CD14-positive monocyte (primary cell): ENCODE measurements at places on chromosomes 6 and 20. TPM values are rescaled to one million over a fixed set of nuclear protein-coding genes. Genes with fewer than 3 reads are reported as not detected.

DNA sequence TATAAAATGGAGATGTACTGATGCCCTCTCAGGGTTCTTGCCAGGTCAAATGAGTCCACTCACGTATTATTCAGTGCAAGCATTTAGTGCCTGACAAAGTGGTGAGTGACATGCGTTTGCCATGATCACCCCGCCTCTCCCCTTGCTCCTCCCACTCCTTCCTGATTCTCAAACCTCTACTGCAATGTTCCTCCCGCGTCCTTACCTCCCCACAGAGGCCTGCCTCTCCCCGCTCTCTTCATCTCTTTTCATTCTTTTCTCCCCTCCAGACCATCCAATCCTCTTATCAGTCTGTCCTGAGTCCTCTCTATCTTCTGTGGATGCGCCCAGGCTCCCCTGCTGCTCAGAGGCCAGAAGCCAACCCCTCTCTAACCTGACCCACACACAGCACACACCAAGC, 40.7 kb downstream of the KCNK5 start:
- H3K4me1 ChIP-seq, result peaks cover 4% of the 10 kb centered on the region
- no peak for DNase-seq
- no peaks in the 10 kb centered on the region for H3K27me3 ChIP-seq

SENP6 gene
- 31.9 TPM for polyA plus RNA-seq

NKX2-2 gene
- not detected in 2 replicates for polyA plus RNA-seq

DNA sequence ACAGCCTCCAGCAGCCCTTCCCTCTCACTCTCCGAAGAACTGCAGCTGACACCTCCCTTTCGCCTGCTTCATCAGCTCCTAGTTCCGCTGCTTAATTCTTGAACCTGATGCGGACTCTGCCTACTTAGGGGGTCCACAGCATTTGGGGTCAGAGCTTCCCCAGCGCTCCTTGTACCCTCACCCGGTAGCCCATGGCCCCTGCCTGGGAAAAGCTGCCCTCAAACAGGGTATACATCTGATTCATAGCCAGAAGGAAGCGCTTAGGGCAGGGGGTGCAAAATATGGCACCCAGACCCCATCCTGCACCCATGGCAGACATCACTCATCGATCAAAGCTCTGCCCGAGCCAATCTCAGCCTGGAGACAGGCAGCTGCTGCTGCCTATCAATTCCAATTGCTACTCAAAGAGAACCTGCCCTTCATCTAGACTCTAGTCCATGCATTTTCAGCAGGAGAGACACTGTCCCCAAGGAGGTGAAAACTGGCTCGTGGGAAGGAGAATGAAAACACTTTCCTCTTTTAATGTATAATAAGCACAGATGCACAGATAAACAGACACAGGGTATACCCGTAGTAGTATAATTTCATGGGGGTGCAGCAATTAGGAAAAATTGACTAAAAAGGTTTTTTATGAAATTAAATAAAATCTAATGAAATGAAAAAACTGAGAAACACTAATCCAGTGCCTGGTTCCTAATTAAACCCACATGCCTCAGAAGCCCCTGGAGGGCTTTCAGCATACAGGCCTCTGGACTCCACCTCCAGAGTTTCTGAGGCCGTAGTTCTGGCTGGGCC, 194.8 kb downstream of the PREX1 start:
- H3K4me3 ChIP-seq, result no peak overlapping the region
- no peak for DNase-seq
- no peaks in the 10 kb centered on the region for H3K27me3 ChIP-seq
- no peak overlapping the region for H3K27ac ChIP-seq
- H3K4me1 ChIP-seq, result peaks cover 2% of the 10 kb centered on the region

- H3K4me3 ChIP-seq, result no peak overlapping the region
- DNase-seq, result no peak
- no peak overlapping the region for H3K27ac ChIP-seq
- no peaks in the 10 kb centered on the region for H3K4me1 ChIP-seq
- H3K36me3 ChIP-seq, result no peaks in the 10 kb centered on the region
These were observed 55.8 kb downstream of the KIF6 start for GRCh38 chr6:39669207-39669972.

- no peak for DNase-seq
- no peaks in the 10 kb centered on the region for H3K27me3 ChIP-seq
- H3K27ac ChIP-seq, result no peak overlapping the region
- H3K4me3 ChIP-seq, result no peak overlapping the region
- H3K4me1 ChIP-seq, result no peaks in the 10 kb centered on the region
- H3K36me3 ChIP-seq, result no peaks in the 10 kb centered on the region
These were observed 678.1 kb upstream of the ID4 start for GRCh38 chr6:19159089-19159488.

DNA sequence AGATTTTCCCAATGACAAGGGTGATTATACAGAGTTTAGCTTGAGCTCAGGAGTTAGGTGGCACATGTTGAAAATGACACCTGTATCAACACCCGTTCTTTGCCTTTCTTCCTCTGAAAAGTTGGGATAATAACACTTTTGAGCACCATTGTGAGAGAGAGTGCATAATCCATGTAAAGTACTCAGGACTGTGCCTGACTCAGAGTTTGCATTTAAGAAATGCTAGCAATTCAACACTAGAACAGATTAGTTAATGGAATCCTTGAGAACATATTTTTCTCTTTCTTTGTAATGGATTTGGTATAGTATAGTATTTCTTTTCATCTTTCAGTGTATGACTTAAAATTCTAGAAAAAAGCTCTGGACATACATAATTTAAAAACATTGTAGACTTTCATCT, 449.2 kb downstream of the GJA1 start:
- no peak overlapping the region for H3K27ac ChIP-seq
- H3K27me3 ChIP-seq, result no peaks in the 10 kb centered on the region
- H3K4me3 ChIP-seq, result no peak overlapping the region
- no peak for DNase-seq
- no peaks in the 10 kb centered on the region for H3K4me1 ChIP-seq
- H3K36me3 ChIP-seq, result no peaks in the 10 kb centered on the region

DNA sequence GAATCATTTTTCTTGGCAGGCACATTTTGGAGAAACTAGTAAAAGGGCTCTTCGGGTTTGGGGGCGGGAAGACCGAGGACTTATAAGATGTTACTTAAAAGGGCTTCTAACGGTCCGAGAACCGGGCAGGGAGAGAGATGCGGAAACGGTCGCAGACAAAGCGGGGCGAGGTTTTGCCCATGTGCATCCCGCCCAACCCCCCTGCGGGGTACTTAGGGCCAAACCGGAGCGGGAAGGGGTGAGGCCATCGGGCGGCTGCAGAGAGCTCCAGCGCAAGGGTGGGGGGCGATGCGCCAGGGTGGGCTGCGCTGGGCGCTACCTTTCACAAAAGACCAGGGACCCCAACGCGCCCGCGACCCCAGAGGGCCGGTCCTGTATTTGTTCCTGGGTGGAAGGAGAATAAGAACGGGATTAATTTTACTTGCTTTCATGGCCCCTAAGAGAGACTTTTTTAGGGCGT, 616 bp downstream of the TUBB start:
- DNase-seq, result peak; percentile 31
- H3K4me1 ChIP-seq, result peaks cover 48% of the 10 kb centered on the region

GRCh38 chr20:59938696-59939051, 1.4 kb downstream of the PPP1R3D start:
- peaks cover 28% of the 10 kb centered on the region for H3K36me3 ChIP-seq
- H3K4me3 ChIP-seq, result peak overlapping the region; percentile 95
- no peaks in the 10 kb centered on the region for H3K27me3 ChIP-seq
- H3K27ac ChIP-seq, result peak overlapping the region; percentile 97
- no peak for DNase-seq

GRCh38 chr6:112396221-112396620, 49.1 kb downstream of the RFPL4B start:
- H3K27ac ChIP-seq, result no peak overlapping the region
- no peak overlapping the region for H3K4me3 ChIP-seq
- H3K4me1 ChIP-seq, result no peaks in the 10 kb centered on the region
- DNase-seq, result no peak

NFATC2 gene
- 0.03 TPM for polyA plus RNA-seq

DNA sequence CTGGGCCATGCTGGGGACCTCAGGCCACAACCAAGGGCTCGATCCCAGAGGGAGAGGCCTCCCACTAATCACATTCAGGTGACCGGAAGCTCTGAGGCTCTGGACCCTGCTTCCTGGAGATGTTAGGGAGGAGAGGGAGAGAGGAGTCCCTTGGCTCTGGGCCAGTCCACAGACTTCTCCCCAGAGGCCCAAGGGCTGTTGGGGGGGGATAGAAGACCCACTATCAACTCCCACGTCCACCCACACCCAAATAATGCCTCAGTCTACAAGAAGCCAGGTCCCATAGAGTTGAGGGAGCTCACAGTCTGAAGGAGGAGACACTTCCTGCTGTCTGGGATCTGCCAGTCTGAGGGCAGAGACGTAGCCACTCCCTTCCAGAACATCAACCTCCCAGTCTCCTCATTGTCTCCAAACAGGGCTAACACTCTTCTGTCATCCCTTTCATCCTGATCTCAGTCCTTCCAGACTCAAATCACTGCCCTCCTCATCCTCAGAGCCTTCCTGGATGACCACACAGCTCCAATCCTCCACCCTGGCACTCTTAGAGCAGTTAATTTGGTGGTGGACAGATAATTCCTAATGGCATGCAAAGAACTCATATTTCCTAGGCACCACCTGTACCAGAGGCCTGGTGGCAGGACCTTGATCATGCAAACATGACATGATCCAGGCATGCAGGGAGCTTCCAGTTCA, 69.9 kb downstream of the MRPL14 start:
- DNase-seq, result no peak
- H3K4me1 ChIP-seq, result peaks cover 71% of the 10 kb centered on the region
- H3K27ac ChIP-seq, result peak overlapping the region; percentile 99
- peak overlapping the region; percentile 45 for H3K4me3 ChIP-seq

- H3K36me3 ChIP-seq, result no peaks in the 10 kb centered on the region
- H3K4me1 ChIP-seq, result no peaks in the 10 kb centered on the region
These were observed 91.9 kb upstream of the SLC24A3 start for GRCh38 chr20:19120569-19120968.

MLIP gene
- not detected in 2 replicates for polyA plus RNA-seq

DNA sequence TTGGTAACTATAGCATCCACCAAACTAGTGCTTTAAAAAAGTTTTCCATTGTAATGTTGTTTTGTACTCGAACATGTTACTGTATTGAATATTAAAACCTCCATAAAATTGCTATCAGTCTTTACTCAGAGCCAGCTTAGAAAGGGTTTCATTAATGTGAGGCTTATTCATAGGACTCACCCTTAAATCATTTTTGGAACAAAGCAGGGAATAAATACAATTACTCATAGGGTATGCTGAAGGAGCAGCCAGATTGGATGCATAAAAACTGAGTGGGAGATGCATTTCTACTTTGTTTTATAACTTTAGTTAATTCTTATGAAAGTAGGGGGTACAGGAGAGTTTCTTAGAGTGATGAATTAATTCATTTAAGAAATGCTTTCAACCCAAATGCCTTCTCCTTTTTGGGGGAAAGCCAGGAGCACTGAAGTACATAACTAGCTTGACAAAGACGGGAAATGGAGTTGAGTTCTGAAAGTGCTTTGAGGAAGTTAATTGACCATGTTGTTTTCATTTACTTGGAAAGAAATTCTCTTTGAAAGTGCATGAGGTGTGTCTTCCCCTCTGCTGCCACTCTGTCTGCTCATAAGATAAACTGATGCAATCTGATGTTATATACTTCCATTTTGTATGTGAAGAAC, 90.3 kb downstream of the RNF144B start:
- H3K4me1 ChIP-seq, result peaks cover 44% of the 10 kb centered on the region
- no peak overlapping the region for H3K27ac ChIP-seq
- no peaks in the 10 kb centered on the region for H3K36me3 ChIP-seq

- no peak overlapping the region for H3K4me3 ChIP-seq
- no peaks in the 10 kb centered on the region for H3K27me3 ChIP-seq
- no peak for DNase-seq
- no peaks in the 10 kb centered on the region for H3K4me1 ChIP-seq
- H3K36me3 ChIP-seq, result no peaks in the 10 kb centered on the region
These were observed 111.6 kb downstream of the TBC1D32 start for GRCh38 chr6:121222656-121223055.

GRCh38 chr6:87914637-87915395, 132.8 kb upstream of the SPACA1 start:
- DNase-seq, result no peak
- no peaks in the 10 kb centered on the region for H3K36me3 ChIP-seq
- H3K4me1 ChIP-seq, result no peaks in the 10 kb centered on the region
- H3K27ac ChIP-seq, result no peak overlapping the region
- no peak overlapping the region for H3K4me3 ChIP-seq
- H3K27me3 ChIP-seq, result peaks cover 9% of the 10 kb centered on the region

DNA sequence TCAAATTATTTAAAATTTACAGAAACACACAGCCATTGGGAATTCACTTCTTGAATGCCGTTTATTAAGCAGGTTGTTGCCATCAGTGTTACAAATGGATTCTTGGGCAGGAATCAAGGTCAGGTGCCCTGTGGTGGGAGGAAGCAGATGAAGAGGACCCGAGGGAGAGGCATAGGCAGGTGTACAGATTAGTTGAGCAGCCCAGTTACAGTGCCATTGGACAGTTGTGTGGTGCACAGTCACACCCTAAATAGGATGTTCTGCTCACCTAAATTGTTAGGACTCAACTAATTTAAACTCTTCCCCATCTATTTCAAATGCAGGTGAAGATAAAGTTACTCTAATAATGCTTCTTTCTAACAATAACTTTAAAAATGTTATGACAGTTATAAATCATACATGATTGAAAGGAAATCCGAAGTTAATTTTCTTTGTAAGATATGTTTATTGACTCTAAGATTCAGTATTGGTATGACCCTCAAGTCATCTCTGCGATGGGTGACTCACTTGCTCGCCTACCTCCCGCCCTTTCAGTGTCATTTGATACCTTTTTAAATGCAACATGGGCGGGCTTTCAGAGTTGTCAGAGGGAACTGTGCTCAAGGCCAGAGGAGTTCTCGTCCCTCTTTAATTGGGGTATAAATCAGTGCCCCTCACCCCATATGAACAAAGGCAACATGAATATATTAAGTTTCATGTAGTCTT, 35.1 kb downstream of the DSE start:
- peaks cover 34% of the 10 kb centered on the region for H3K4me1 ChIP-seq
- no peak for DNase-seq
- H3K36me3 ChIP-seq, result peaks cover 3% of the 10 kb centered on the region
- H3K27ac ChIP-seq, result peak overlapping the region; percentile 61

REM1 gene
- not detected in 2 replicates for polyA plus RNA-seq

DNA sequence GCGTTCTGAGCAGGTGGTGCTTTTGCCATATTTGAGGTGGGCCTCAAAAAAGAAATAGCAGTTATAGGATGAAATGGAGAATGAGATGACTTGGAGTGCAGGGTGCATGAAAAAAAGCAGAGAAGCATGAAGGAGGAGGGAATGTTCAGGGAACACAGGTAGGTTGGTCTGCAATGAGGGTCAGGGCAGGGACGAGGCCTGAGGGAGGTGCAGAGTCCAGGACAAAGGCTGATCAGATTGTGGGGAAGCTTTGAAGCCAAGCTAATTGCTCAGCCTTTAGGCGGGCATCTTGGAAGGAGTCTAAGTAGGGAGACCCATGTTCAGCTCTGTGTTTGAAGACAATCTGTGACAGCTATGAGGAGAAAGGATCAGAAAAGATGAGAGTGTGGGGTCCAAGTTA, 12.0 kb downstream of the TRAM2 start:
- no peak for DNase-seq
- H3K4me1 ChIP-seq, result no peaks in the 10 kb centered on the region
- H3K27ac ChIP-seq, result no peak overlapping the region
- H3K36me3 ChIP-seq, result peaks cover 12% of the 10 kb centered on the region
- no peaks in the 10 kb centered on the region for H3K27me3 ChIP-seq
- no peak overlapping the region for H3K4me3 ChIP-seq

CSE1L gene
- 3.3 and 8.5 TPM in 2 replicates for polyA plus RNA-seq
